ENCODE measurements at places on chromosomes 12 and 14.
A peak's percentile ranks its signal among the peaks of the same experiment; 100 is the strongest.

DNA sequence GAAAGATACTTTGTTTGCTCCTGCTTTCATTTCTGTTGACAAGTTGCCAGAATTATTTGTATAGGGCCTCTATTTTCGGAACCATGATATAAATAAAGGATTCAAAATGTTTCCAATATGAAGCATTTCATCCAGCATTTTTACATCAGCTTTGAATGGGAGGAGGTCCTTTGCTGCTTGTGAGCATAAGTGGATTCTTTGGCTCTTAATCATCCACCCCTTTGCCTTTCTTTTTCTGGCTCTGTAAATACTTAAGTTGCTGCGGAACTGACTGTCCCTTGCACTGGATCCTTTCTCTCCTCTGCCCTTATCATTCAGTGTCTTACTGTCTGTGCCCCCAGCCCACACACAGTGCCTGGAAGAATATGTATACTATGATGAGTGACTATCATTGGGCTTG is 357.3 kb upstream of the RGS6 start:
- no peak for DNase-seq

DNA sequence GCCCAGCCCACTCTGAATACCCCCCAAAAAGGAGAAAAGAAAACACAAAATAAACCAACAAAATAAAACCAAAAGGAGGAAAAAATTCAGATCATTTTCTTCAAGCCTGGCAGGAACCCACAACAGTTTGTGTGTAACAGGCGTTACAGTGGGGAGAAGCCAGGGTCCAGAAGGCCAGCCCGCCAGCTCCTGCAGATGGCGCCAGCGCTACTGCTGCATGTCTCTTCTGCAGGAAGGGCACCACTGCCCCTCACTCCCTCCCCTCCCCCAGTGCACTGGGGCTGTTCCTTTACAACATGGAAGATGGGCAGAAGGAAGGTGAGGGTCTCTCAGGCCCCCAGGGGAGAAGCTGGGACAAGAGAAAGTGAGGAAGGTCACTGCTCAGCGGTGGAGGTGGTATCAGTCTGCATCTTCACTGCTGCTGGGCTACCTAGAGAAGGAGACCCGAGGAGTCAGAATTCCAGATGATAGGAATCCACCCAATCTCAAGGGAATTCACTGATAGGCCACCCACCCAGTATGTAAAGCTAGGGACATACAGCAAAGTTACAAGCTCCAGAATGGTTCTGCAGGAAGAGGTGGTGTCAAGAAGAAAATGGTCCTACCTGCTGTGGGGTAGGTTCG is 2.3 kb upstream of the NOP2 start:
- peak; percentile 69 for DNase-seq

DNA sequence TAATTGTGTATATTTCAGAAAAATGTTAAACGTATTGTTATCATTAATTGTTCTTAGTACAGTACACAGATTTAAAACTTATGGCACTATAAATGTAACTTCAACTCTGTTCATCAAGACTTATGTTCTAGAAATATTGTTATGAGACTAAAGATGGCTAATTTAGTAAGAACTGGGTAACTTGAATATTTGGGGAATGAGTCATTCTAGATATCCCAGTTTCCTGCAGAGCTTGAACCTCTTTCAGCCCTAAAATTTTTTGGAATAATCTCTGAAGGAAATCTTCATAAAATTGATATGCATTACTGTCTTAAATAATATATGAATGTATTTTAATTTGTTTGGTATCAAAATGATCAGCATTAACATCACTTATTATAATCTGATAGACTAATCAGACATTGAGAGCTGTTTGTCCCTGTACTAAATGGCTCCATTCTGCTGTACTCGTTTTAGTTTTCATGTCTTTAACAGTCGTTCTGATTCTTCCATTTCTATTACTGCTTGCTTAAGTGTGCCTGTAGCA is 87.1 kb downstream of the VEZT start:
- DNase-seq, result no peak

- no peak for DNase-seq
These were observed 31.4 kb downstream of the DCP1B start for GRCh38 chr12:1972856-1973317.

DNA sequence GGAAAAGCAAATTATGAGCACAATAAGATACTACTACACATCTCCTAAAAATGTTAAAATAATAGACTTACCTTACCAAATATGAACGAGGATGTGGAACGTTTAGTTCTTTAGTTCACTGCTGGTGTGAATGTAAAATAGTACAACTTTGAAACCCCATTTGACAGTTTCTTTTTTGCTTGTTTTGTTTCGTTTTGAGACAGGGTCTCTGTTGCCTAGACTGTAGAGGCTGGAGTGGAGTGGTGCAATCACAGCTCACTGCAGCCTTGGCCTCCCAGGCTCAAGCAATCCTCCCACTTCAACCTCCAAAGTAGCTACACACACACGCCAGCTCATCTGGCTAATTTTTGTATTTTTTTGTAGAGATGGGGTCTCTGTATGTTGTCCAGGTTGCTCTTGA is 136.4 kb upstream of the FAR2 start:
- DNase-seq, result no peak

- no peak for DNase-seq
These were observed 61.2 kb upstream of the DIO3 start for GRCh38 chr14:101500061-101500460.

GRCh38 chr12:113896194-113896593 is 69.9 kb downstream of the RBM19 start:
- no peak for DNase-seq

- DNase-seq, result no peak
These were observed 58.7 kb downstream of the KTN1 start for GRCh38 chr14:55638665-55639064.

- no peak for DNase-seq
These were observed 91.8 kb upstream of the PWP1 start for GRCh38 chr12:107593713-107594381.

- DNase-seq, result no peak
These were observed 16.7 kb downstream of the STK38L start for GRCh38 chr12:27260746-27261145.

- no peak for DNase-seq
These were observed 76.6 kb downstream of the SINHCAF start for GRCh38 chr12:31249356-31249755.

GRCh38 chr12:105960319-105961083 is 178.3 kb downstream of the NUAK1 start:
- no peak for DNase-seq

DNA sequence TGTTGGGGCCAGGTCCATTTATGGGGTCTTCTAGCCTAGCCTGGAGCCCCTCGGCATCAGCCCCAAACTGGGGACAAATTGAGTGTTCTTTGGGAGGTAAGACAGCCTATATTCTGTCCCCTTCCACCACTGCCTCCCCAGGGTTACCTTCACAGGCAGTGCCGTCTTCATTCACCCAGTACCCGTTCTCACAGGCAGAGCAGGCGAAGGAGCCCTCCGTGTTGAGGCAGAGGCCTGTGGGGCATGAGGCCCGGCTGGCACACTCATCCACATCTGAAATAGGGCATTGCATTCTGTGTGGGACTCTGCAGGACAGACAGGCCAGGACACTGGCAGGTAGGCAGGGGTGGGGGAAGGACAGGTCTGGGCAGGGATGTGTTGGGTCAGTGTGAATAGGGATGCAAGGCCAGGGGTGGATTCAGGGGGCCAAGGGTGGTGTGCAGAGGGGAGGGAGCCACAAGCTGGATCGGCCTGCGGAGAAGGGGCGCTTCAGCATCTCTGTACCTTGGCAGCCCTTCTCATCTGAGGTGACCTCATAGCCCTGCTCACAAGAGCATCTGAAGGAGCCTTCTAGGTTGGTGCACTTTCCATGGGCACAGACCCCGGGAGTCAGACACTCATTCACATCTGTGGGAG is 16.1 kb downstream of the ISCA2 start:
- DNase-seq, result no peak

DNA sequence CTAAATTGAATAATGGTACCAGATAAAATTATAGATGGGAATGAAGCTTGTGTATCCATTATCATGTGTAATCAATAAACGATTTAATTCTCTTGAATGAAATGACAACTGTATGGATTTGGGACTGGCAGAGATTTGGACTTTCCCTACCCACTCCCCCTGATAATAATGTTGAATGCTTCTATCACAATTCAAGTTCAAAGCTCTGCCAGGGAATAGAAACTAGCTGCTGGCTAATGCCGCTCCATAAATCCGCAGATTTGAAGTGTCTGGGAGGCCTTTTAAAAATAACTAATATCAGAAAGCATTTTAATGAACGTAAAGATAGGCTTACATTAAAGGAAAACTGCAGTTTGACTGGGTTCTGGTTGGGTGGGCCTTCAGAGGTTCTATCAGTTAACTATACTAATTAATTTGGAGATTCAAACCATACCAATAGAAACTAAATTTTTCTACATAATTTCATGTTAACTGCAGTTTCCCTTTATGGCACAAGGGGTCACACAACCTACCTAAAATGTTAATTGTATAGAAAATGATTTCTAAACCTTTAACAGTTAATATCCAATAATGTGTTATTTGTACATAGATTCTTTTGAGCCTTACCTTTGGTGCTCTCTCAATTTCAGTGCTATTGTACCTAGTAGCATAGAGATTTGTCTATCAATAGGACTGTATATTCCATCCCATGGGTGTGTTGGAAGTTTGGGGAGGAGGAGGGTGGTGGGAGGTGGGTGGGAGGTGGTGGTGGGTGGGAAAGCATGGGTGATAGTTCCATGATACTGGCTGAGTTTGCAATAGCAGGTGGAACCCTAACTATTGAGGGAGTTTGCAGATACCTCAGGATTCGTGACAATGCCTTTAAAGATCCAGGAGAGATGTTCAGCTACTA is 4.9 kb downstream of the HNRNPA1 start:
- no peak for DNase-seq

DNA sequence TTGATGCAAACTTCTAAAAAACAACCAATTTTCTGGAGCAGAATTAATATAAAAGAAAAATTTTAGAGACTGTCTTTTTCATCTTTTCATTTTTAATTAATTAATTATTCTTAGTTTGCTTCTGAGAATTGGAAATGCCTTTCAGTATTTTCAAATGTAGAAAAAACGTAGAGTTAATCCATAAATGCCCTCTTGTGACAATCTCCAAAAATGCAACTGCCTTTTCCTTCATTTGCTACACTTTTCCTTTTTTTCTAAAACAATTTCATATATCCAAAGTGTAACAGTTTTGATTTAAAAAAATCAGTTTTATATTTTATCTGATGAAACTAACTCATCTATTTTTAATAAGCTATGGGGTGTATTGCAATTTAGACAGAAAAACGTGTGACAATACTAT is 409.3 kb downstream of the PRKD1 start:
- no peak for DNase-seq

DNA sequence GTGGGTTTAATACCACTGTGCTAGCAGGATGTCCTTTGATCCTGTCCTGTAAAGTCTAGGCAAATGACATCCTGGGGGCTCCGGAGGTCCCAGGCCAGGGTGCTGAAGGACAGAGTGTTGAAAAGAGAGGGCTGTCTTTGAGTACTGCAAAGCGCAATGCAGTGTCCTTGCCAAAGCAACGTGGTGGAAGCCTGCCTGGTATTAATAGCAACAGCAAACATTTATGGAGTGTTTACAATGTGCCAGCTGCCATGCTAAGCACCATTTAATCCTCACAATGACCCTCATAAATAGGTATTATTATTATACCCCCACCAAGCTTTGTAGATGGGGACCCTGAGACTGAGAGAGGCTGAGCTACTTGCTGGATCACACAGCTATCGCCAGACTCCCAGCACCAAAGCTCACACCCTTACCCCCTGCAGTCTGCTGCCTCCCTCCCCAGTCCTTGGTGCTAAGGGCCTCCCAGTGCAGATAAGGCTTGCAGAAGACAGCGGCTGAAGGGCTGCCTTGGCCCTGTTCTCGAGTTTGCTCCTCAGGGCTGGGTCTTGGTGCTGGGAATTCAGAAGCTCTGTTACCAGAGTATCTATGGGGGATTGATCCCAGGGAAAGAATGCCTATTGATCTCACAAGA is 427.7 kb downstream of the FUT8 start:
- DNase-seq, result no peak

DNA sequence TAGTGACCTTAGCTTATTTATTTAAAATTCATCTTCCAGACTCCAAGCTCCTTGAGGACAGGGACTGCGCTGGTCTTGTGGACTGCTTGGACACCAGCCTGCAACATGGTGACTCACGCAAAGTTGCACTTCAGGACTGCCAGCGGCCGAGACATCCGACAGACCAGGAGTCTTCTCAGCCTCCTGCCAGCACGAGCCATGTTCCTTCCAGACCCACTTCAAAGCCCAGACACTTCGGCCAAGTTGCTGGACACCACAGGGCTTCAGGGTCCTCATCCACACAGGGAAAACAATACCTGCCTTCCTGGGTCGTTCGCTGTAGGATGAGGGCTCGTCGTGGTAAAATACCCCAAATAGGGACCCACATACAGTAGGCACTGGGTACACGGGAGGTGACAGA is 88.7 kb downstream of the BCL11B start:
- DNase-seq, result peak; percentile 9

DNA sequence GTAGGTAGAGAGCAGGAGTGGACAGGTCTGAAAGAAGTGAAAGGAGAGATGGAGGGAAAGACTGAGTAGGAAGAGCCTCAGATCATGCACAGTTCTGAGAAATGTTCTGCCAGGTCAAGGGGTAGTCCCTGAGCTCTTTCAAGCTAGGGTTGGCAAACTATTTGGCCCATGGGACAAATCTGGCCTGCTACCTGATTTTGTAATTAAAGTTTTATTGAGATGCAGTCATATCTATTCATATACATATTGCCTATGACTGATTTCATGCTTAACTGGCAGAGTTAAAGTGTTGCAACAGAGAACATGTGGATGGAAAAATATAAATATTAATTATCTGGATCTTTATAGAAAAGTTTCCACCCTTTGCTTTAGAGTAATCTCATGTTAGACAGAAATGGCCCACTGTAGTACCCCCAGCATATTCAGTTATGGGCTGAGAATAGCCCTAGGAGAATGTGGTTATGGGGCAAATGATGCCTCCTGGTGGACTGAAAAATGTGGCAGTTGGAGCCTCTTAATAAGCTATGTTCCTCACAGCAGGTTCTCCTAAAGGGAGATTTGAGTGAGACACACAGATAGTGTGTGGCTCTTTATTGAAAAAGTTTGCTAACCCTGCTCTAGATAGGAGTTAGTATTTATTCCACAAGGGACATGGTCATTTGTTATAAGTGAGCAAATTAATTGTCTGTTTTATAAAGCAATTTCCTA is 476.9 kb downstream of the LRIG3 start:
- DNase-seq, result peak; percentile 22

- no peak for DNase-seq
These were observed 33.7 kb upstream of the ALG10B start for GRCh38 chr12:38282886-38283285.

GRCh38 chr12:64609536-64610078 is 688 bp upstream of the RASSF3 start:
- no peak for DNase-seq

DNA sequence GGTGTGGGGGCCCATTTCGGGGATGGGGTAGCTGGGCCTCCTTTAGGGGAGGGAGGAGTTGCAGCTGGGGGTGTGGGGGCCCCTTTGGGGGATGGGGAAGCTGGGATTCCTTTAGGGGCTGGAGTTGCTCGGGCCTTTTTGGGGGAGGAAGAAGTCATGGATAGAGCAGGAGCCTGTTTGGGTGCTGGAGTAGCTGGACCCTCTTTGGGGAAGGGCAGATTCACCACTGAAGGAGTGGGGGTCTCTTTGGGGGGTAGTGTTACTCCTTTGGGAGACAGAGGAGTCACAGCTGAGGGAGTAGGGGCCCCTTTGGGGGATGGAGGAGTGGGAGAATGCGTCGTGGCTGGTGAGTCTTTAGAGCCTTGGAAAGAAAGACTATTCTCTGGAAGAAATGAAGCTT is 6.5 kb downstream of the NACA start:
- no peak for DNase-seq
